ENCODE measurements at places on chromosomes 11 and 22.

DNA sequence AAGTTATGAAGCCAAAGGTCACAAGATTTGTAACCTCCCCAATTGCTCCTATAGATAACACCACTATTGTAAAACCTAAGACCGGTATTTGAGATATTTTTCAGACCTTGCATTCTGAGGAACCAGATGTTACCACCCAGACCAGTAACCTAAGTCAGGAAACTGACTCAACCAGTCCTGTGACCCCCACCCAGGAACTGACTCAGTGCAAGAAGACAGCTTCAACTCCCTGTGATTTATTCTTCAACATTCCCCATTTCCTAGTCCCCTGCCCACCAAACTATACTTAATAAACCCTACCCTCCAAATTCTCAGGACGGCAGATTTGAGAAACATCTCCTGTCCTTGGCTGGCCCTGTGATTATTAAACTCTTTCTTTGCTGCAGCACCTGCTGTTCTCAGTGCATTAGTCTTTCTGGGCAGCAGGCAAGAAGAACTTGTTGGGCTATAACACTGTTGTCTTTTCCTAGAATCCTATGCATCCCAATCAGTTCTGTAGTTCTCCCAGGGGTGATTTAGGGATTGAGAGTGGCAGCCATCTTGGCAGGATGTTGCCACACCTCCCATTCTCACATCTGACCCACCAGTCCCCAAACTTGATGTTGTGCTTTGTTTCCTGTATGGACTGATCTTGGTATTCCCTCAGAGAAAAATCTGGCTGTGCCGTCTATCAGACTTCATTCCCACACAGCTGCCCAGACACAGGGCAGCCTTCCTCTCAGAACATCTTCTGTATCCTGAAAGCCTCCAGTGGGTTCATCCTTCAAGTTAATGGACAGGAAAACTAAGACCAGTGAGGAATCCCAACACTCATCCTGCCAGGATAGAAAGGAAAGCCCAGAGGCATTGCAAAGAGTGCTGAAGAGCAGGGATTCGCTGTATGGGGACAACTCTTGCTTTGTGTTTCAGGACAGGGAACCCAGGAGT is 104.0 kb downstream of the PDE2A start:
- no peak for DNase-seq

DNA sequence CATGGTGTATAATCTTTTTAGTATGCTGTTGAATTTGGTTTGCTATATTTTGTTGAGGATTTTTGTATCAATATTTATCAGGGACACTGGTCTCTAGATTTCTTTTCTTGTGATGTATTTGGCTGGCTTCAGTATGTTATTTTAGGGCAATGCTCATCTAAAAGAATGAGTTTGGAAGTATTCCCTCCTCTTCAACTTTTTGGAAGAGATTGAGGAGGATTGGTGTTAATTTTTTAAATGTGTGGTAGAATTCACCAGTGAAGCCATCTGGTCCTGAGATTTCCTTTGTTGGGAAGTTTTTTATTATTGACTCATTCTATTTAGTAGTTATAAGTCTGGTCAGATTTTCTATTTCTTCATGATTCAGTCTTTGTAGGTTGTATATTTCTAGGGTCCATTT is 22.1 kb upstream of the SPATA19 start:
- DNase-seq = no peak

DNA sequence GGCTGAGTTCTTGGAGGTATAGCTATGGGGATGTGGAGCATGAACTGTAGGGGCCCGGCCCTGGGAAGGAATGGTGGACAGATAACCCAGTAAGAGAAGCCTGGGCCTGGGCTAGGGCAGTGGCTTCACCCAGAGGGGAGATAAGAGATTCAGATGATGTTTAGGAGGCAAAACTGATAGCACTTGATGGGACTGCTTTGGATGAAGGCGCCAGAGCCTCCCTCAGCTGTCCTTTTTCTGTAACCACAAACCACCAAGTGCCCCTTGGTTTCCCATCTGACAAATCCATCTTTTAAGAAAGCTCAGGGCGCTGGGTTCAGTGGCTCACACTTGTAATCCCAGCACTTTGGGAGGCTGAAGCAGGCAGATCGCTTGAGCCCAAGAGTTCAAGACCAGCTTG is 23.4 kb downstream of the RELT start:
- DNase-seq = no peak

DNA sequence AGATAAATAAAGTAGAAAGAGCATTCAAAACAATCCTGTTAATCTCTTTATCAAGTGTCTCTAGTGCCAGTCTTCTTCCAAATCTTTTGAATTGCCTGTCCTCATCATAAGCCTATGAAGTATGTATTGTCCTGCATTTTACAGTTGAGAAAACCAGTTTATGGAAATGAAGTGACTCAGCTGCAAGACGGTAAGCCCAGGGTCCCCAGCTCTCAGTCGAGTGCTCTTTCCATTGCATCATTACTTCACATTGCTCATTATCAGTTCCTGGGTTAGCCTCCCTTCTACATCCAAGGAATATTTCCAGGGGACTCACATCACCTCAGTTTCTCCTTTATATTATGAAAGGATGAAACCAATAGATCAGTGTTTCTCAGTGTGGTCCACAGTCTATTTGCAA is 9.1 kb upstream of the P4HA3 start:
- DNase-seq = no peak

DNA sequence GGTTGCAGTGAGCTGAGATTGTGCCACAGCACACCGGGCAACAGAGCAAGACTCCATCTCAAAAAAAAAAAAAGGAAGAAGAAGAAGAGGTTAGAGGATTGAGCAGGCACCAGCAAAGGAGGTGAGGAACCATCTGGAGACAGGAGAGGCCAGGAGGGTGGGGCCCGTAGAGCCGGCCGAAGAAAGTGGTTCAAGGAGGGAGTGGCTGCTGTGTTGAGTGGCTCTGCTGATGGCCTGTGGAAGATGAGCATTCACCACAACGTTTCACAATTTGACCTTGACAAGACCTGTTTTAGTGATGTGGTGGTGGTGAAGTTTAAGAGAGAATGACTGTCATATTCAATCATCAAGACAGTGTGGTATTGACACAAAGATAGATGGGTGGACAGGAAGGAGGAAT is 6.8 kb upstream of the CTSD start:
- DNase-seq = no peak
